ENCODE measurements at places on chromosomes 12 and 14.

GRCh38 chr14:22837114-22837749 lies 847 bp downstream of the MMP14 start:
- DNase-seq = no peak

DNA sequence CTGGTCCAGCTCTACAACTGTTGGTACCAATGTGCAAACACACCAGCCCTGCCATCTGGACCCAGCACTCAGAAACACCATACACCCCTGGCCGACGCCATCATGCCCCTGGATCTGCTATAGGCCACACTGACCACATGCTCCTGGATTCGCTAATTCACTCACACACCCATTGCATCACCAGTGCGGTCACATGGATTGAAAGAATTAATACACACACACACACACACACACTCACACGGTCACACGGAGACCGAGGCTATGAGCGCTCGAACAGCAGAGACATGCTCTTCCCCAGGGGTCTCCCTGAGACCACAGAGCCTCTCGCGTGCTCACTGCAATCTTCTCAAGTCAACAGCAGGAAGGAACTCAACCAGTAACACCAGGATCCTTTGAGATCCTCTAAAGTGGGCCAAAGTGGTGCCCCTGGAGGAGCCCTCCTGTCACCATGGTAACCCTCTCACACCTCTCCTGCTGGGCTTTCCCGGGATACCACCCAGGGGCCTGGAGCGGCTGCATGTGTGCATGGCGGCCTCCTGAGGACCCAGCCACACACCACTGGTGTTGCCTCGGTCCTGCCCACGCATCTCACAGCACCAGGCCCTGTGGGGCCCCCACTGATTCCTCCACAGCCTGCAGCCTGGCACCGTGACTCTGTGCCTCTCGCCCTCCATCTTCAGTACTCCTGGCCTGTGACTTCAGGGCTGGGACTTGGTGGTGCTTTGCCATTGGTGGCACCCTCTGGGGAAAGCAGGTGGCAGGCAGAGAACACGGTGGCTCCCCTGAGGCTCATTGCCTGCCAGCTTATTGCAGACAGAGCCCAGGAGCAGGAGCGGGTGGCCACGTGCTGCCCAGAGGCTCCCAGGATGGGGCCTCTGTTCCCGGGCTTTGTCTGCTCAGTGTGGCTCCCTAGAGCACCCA lies 15.1 kb downstream of the LRTM2 start:
- DNase-seq = no peak

DNA sequence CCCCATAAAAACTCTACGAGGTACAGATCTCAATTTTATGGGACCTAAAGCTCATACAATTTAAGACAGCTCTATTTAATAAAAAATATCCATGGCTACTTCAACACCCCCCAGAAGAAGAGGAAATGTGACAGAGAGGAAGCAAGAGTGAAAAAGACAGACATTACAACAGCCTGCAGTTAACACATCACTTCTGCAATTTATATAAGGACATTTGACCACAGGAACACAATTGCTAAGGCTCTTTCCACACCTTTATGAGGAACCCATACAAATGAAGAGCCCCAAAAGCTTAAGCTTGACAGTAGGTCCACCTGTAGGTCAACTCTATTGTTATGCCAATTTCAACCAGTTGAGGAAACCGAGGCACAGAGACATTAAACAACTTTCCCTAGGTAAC lies 5.6 kb downstream of the OR10P1 start:
- DNase-seq = no peak

DNA sequence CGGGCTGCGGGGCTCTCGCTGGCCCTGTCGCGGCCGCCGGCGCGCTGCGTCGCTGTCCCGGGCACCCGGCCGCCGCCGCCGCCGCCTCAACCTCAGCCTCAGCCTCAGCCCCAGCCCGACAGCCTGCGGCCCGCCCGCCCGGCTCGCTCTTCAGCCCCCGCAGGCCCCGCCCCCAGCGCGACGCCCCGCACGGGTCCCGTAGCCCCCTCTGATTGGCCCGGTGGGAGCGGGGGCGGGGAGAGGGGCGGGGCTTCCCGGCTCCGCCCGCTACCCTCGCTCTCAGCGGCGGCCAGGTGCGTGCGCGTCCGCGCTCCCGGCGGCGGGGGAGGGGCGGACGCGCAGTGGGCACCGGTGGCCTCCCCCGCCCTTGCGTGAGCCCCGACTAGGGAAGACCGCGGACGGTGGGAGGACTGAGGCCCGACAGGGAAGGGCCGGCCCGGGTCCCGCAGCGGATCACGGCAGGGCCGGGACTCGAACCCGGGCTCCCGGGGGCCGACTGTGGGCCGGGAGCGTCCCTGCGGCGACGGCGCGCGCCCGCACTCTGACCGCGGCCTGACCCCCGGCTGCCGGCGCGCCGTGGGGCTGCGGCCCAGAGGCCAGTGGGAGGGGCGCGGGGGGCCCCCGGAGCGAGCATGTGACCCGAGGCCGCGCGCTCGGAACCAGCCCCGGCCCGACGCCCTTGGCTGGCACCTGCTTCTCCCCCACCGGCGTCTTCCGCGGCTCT lies at the start of gene PPP1R13B:
TSS of gene PPP1R13B (minus strand) at position 125 of the 724 bp plus-strand sequence. CDS start 268 bp downstream, outside the sequence.
- peak; percentile 98 for DNase-seq

GRCh38 chr14:22177870-22178269 lies 411.2 kb downstream of the DAD1 start:
- DNase-seq = no peak

- DNase-seq = no peak
Observed at GRCh38 chr12:56957229-56958052, at the start of gene RDH16. RDH16 (minus strand) TSS chr12:56957608; CDS start chr12:56957462, 146 bp downstream.

- no peak for DNase-seq
Observed at GRCh38 chr12:82964446-82964845, 277.7 kb downstream of the TMTC2 start.

GRCh38 chr14:63986789-63987533 lies 134.2 kb downstream of the SYNE2 start:
- DNase-seq = no peak

DNA sequence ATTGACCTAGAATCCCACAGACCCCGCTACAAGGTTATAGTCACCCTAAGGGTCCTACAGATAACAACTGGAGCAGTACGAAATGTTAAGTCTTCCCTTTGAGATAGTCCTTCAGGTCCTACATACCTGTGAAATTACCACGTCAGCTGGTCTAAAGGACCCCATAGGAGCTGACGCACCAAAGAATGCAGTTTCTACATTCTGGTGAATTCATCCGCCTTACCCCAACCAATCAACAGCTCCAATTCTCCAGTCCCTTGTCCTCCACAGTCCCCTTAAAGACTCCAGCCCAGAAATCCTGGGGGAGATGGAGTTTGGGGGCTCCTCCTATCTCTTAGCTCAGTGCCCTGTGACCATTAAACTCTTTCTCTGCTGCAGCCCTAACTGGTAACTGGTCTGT lies 36.2 kb upstream of the PRMT8 start:
- no peak for DNase-seq

DNA sequence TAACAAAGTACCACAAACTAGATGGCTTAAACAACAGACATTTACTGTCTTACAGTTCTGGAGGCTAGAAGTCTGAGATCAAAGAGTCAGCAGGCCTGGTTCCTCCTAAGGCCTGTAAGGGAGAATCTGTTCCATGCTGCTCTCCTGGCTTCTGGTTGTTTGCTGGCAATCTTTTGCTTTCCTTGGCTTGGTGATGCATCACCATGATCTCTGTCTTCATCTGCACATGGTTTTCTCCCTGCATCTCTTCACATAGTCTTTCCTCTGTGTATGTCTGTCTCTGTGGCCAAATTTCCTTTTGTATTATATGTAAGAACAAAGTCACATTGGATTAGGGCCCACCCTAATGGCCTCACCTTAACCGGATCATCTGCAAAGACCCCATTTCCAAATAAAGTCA lies 168.5 kb downstream of the CAPZA3 start:
- DNase-seq = no peak

DNA sequence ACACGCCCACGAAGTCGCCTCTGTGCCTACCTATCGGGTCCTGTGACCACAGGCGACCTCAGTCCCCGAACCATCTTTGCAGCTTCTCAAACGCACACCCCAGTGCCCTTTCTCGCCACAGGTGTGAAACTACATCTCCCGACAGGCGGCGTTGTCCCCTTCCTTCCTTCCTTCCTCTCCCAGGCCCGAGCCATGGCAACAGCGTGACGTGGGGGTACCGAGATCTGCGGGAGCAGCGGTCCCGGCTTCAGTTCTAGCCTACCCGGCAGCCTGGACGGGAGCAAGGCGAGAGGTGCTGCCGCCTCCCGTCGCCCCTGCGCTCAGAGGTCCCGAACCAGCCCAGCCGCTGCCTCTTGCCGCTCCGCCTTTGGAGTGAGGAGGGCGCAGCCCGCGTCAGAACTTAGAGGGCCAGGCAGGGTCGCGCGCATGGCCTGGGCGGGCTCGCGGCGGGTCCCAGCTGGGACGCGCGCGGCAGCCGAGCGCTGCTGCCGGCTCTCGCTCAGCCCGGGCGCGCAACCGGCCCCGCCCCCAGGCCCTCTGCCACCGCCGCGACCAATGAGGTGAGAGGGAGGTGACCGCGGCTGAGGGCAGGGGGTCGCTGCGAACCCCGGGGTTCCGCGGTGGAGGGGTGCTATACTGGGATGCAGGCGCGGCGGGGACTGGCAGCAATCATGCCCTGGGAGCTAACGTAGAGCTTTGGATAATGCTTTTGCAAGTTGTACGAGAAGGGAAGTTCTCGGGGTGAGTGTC lies at the start of gene COQ10A:
TSS of gene COQ10A (plus strand) at position 250 of the 750 bp plus-strand sequence. CDS start at position 427, 177 bp downstream.
- DNase-seq = peak; percentile 92

DNA sequence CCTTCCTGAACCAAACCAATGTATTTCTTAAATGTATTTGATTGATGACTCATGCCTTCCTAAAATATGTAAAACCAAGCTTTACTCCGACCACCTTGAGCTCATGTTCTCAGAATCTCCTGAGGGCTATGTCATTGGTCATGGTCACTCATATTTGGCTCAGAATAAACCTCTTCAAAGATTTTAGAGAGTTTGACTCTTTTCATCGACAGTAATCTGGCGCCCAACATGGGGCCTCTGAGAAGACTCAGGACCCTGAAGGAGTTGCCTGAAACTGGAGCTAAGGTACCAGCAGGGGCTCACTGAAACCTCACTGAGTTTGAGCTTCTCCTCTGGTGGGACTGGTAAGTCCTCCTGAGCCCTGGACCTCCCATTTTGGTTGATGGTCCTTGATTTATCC lies 17.2 kb upstream of the PSMC1 start:
- DNase-seq = no peak

DNA sequence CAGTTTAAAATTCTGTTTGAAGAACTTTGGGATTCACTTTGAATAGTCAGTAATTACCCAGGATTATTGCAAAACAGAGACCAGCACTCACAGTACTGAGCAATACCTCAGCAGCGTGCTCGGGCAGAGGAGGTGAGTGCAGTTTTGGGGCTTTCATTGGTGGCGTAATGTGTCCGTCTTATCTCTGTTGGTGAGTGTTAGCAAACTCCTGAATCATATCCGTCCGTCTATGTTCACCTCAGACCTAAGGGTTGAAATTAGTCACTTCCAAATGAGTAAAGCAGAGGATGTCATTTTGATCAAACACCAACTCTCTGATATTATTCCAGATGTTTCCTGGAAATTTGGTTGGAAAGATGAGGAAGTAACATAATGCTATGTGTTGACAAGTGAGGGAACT lies 82.8 kb downstream of the BORCS5 start:
- DNase-seq = no peak

DNA sequence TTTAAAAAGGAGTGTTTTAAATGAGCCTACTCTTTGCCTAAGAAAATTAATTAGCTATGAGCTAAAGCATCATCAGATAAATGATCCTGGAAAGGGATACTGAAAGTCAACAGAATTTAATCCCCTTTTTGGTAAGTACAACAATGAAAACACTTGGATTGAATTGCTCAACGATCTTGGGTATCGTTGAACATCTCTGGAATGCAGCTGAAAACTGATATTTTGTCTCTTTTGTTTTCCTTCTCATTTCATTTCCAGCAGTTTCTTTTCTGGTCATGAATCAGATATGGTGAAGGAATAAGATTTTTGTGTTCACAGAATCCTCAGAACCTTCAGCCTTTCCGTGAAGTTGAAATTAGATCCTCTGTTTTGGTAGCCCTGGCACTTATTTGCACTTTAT lies 771.2 kb downstream of the FSCB start:
- no peak for DNase-seq

GRCh38 chr12:15599266-15600037 lies 189.7 kb downstream of the EPS8 start:
- DNase-seq = no peak

DNA sequence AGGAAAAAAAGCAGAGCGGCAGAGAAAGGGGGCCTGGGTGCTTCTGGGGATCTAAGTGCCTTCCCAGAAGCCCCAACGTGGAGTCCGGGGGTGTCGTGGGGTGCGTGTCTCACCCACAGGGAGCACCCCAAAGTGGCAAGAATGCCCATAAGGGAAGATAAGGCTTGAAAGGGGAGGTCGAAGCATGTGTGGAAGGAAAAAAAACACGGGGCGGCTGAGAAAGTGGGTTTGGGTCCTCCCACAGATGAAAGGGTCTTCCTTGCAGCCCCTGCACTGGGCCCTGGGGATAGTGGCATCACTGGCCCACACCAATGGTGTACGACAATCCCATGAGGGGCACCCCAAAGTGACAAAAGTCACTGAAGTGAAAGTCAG lies 275.5 kb downstream of the ALG10 start:
- no peak for DNase-seq

GRCh38 chr12:53053218-53054111 lies 3.6 kb downstream of the TNS2 start:
- no peak for DNase-seq

- DNase-seq = no peak
Observed at GRCh38 chr14:35045798-35046047, 349 bp upstream of the FAM177A1 start.

GRCh38 chr12:100448656-100449055 lies 25.0 kb upstream of the NR1H4 start:
- no peak for DNase-seq

- peak; percentile 49 for DNase-seq
Observed at GRCh38 chr14:57486767-57487379, 6.8 kb downstream of the CCDC198 start.

DNA sequence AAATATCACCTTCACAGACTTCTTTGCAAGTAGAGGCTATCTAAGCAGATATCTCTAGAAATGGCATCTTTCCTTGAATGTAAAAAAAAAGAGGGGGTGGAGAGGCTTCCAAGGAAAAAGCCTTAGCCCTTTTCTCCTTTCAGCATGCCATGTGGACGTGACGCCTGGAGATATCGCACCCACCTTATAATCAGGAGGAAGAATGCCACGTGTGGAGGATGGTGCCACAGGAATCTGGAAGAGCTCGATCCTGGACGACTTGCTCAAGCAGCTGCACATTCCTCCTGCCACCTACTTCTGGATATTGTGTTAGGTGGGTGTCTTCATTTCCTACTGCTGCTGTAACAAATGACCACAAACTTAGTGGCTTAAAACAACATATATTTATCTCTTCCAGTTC lies 203.6 kb downstream of the NUAK1 start:
- no peak for DNase-seq

- no peak for DNase-seq
Observed at GRCh38 chr12:67754933-67755697, 106.6 kb downstream of the DYRK2 start.

DNA sequence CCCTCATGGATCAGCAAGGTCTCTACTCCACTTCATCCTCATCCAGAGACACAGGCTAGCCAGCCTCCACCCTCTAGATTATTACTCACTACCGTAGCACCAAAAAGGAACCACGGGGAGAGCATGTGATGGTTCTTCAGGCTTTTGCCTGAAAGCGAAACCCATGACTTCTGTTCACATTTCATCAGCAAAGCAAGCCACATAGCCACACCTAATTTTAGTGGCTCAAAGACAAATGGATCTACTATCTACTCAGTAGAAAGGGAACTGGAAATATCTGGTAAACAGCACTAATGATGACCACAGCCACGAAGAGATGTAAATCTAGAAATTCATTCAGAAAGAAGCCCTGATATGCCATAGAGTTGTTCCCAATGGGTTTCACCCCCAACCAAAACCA lies 51.4 kb downstream of the VCPKMT start:
- no peak for DNase-seq

Data from HEK293T (cell line).